Stimulated activated CD4-positive, alpha-beta T cell treated with anti-CD3 and anti-CD28 coated beads, TNF-alpha, amount 100 ng/mL, for 4 hours (primary cell): ENCODE measurements at places on chromosomes 11 and 22.

DNA sequence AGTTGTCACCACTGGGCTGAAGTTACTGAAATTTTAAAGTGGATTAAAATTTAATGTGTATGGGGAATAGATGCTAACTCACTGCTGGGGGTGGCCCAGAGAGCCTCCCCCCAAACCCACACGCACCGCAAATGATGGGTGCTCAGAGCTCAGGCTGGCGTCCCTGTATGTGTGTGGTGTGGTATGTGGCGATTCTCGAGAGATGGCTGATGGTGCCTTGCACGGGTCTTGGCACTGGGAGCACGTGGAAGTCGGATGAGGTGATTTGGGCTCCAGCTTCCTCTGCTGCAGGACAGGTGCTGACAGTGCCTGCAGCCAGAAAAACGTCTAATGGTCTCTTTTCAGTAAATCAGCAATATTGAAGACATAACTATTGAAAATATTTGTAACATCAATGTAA, 1473.3 kb downstream of the TBC1D22A start:
- DNase-seq: no peak

DNA sequence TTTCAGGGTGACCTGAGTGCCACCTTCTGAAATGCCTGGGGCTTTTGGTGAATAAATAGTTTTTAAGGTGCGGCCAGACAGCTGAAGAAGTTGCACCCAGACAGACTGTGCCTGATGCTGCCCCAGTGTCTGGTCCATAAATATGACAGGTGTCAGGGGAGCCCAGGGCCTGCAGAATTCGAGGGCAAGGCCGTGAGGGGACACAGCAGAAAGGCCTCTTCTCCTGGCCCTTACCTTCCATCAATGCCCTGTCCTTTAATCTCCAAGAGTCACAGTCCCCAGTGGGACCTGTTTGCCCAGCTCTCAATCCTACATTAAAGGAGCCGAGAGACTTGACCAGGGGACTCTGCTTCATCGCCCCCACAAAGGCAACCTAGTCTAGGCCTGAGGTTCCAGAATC, 45.7 kb downstream of the NAT10 start:
- DNase-seq: no peak

DNA sequence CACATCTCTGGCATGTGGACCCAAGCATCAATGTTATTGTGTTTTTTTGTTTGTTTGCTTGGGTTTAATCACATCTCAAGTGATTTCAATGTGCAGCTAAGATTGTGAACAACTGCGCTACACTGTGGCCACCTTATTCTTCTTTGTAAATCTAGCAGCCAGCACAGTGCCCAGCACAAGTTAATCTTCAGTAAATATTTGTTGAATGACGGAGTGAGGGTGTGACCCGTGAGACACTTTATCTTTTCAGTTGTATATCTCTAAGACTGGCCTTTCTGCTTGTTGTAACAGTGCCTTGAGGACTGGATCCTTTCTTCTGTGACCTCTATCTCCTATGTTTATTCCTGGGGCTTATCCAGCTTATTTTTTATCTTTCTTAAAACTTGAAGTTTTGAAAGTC, 21.4 kb upstream of the AMOTL1 start:
- DNase-seq: no peak

DNA sequence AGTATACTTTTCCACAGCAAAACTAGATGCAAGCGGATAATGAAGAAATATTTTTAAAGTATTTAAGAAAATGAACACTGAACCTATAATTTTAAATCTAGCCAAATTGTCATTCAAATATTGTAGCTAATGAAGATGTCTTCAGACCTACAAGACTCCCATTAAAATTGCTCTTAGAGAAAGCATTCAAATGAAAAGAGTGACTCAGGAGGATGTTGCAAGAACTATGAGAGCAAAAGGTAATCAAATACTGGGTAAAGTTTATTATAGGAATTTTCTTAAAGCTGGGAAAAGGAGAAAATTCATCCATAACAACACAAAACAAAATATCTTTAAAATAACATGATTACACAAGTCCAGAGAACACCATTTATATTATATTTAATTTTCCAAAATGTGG, 5.4 kb upstream of the POU2AF1 start:
- no peak for DNase-seq

- no peak for DNase-seq
Observed at GRCh38 chr11:103949781-103950180, 86.7 kb upstream of the DDI1 start.
